ENCODE measurements at places on chromosomes 7 and 10.
A peak's percentile ranks its signal among the peaks of the same experiment; 100 is the strongest.

DNA sequence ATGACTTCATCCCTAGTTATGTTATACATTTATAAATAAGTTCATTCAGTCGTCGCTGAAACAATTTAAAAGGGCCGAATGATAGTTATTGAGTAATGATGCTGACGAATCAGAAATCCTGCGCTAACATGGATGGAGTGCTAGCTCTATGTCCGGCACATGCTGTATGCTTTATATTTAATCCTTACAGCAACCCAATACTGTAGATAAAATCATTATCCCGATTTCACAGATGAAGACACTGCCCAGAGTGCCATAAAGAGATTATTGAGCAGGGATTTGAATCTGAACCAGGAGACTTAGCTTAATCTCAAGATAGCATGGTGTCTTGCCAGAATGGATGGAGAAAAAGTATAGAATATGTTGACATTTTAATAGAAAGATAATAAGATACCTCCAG, 1.1 kb upstream of the ICA1 start:
- DNase-seq = no peak

- no peak for DNase-seq
These were observed 1.5 kb downstream of the AQP1 start for GRCh38 chr7:30912986-30913811.

DNA sequence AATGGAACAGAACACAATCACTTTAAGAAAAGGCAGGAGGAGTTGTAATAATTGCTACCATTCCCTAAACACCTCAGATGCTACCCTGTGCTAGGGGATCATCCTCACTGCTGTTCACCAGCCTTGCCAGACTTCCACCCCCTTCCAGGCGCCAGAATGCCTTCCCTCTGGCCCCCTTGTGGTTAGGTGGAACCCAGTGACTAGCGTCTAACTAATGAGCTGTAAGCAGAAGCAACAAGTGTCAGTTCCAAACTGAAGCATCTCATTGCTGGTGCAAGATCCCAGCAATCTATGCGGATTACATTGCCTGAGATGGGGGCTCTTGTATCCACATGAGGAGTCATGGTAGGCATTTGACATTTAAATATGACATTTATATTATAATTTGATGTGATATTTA, 86.6 kb downstream of the FRMD4A start:
- DNase-seq = no peak

DNA sequence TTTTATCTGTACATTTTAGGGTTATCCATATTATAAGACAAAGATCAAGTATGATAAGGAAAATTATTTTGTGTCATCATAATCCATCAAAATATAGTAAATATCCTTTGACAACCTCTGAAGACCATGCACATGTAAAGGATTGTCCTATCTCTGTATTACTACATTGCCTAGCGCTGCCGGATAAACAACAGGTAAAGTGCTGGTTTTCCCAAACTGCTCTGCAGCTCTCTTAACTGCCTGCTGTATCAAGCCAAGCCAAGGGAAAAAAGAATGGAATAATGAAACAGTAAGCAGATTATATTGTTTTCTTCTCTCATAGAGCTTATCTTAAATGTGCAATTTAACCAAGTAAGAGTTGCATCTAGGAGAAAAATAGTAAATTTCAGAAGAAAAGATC, 70.8 kb downstream of the PTF1A start:
- no peak for DNase-seq

DNA sequence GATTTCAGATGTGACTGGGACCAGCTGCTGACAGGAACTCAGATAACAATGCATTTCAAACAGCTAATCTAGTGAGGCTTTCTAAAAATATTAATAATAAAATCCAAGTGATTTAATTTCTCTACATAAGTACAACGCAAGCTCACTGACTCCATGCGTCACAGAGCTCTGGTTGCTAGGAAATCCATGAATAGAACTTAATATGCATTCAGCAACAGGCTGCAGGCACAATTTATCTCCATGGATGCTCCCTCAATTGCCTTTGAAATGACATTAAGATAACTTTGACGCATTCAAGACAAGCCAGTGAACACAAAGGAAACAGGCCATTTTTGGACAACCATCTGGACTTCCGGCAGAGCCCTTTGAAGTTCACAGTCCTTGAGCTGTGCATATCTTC, 118.7 kb upstream of the COL1A2 start:
- no peak for DNase-seq

GRCh38 chr10:86401588-86402282, 35.1 kb upstream of the GRID1 start:
- no peak for DNase-seq

- DNase-seq = no peak
These were observed 67.1 kb downstream of the CUBN start for GRCh38 chr10:17062493-17062892.

DNA sequence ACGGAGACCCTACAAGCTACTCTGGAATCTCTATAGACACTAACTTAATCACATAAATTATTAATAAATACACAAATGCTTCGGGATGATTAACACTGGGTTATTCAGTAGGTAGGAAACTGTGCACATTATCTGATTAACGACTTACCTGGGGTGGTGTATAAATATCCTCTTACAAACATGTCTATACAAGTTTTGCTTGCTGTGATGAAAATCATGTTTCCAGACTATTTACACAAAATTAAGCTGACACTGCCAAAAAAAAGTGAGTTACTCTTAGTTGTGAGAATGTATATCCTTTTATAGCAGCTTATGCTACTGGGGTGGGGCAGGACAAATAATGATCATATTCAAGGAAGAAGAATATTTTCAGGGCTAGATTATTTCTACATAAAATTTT, 314.6 kb downstream of the C7orf25 start:
- DNase-seq = no peak

DNA sequence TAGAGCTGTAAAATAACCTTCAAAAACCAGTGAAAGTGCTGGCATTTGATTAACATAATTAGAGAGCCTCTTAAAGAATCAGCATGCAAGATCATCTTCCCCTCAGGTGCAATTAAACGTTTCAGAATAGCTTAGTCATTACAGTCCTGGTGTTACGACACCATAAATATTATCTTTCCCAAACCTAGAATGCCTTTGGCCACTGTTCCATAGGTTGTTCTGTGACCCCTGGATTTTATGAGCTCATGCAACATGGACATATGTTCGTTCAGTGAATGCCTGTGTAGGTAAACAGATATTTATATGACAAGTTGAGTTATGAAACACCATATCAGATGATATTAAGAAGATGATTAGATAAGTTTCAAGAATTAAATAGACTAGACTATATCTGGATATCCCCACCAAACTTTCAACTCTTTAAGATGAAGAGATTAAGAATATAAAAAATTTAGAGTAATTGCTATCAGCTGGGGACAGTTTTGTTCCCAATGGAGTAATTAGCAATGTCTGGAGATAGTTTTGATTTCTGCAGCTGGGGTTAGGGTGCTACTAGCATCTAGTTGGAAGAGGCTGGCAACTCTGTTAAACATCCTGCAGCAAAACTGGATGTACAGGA, 263.5 kb upstream of the DKK1 start:
- no peak for DNase-seq

DNA sequence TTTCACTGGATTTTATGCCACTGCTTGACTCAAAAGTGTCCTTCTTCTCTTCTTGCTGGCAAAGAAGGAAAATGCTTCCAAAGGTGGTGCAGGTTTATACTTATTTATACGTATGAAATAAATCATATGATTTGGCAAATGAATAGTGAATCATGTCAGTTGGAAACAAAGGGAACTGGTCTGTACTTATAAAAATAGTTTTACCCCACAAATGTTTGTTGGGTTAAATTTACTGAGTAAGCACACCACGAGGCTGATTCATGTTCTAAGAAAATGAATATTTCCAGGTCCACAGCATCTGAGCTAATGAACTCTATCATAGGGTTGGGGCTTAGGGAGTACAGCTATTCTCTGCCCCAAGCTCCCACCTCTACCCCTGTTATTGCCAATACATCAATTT, 232.2 kb downstream of the TRIL start:
- no peak for DNase-seq

- DNase-seq = no peak
These were observed 230.7 kb upstream of the FZD1 start for GRCh38 chr7:91033574-91033973.

- no peak for DNase-seq
These were observed 880.0 kb upstream of the LRRTM3 start for GRCh38 chr10:66045859-66046258.

DNA sequence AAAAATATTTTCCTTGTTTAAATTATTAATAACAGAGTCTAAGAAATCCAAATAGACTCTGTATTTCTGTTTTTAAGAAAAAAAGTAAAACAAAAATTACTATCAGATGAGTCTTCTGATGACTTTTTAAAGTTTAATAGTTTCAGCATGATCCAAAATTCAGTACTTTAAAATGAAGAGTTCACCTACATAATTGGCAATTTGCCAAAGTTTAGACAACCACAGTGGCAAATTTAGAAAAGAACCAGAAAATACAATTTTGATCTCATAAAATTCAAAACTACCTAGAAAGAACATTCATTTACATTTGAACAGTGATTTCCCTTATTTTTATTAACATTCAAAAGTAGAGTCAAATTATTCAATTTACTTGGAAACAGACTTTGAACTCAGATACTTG, 56.1 kb downstream of the AGMO start:
- no peak for DNase-seq

DNA sequence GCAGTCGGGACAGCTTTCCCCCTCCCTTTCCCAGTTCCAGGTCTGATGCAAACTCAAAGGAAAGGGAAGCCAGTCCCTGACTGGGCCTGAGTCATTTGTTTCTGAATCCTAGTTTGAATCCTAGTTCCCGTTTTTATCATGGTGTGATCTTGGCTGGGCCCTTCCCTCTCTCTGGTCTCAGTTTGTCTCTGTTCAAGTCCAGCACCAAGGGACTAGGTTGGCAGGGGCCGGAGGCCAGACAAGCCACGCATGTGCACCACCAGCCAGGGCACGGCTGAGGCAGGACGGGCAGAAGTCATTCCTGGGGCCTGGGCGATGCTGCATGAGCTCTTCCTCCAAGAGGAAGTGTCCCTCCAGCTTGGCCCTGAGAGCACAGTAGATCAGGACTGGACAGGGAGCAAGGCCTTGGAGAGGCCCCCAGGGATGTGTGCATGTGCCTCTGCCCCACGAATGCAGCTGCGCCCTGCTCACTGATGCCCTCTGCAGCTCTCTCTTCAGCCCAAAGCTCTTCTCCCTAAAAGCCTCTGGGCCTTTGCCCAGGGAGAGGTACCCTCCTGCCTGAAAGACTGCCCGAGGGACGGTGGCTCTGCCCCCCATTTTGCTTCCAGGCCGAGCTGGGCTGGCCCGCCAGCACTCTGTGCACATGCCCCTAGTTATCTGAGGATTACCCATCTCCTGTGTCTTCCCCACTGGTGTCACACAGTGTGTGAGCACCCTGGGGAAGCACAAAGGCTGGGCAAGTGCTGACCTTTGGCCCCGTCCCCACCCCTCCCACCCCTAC, 86.7 kb downstream of the ZMIZ1 start:
- DNase-seq = no peak

- peak; percentile 18 for DNase-seq
These were observed 144.9 kb upstream of the AHR start for GRCh38 chr7:17153536-17153935.

- no peak for DNase-seq
These were observed 32.6 kb downstream of the PTPN12 start for GRCh38 chr7:77569514-77570232.

DNA sequence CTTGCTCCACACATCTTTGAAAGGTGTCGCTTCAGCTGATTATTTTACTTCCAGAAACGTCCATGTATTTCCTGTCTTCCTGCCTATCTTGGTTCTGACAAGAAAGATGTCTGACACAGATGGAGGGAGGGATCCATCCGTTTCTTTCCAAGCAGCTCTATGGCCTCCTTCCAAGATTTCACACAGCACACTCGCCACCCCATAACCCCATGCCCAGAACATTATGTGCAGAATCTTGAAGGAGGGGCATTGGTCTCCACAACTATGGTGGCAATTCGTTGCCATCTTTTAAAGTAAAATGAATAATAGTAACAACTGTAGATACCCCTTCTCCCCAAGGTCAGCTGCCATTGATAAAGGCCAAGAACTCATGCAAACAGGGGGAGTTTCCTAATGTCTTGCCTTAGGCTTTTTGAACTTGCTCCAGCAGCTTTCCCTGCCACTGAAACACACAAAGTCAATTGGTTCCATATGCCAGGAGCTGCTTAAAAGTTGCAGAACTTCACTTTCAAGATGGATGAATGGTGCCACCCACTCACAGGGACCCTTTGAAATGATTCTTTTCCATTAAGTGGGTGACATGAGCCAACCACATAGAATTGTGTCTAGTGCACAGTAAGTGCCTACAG, 60.0 kb downstream of the VSTM4 start:
- no peak for DNase-seq

- no peak for DNase-seq
These were observed 2.3 kb downstream of the IGF2BP3 start for GRCh38 chr7:23467806-23468525.

- no peak for DNase-seq
These were observed 1.2 kb upstream of the SP8 start for GRCh38 chr7:20787660-20788419.

DNA sequence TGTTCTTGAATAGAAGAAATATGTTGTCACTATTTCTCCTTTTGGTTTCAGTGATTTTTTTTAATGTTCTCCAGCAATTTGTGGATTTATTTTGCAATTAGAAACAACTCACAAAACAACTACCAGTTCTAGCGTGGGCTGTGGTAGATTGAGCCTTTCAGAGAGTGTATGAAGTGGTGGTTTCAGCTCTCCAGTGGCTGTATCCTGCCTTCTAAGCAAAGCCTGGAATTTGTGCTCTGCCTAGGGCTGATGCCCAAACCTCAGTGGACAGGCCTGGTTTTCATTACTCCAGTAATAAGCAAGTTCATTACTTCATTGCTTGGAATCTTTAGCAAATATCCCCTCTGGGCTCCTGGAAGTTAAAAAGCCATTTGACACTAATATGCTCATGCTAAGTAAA, 35.9 kb downstream of the APBB1IP start:
- no peak for DNase-seq

- no peak for DNase-seq
These were observed 980 bp downstream of the TMEM26 start for GRCh38 chr10:61452151-61452651.

DNA sequence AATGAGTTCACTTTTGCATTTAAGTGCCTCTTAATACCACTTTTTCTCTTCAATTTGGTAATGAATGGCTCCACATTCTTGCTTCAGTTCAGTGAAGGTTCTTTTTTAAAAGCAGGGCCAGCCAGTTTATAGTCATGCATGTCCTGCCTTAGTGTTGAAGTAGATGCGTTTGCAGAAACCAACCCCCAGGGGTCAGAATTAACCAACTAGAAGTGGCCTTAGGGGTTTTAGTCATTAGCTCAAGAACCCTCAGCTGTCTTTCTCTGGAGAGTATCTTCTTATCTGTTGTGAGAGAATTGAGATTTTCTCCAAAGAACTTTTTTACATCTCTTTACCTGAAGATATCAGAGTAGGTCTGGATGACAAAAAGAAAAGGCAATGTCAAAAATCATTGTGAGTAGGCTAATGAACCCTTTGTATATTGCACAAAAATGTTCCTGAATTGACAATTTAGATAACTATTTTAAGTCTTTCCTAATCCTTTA, 82.2 kb downstream of the PIK3CG start:
- no peak for DNase-seq
